ENCODE measurements at places on chromosomes 5 and 9.

GRCh38 chr5:29822521-29822920, 1371.0 kb upstream of the CDH6 start:
- no peak for DNase-seq

GRCh38 chr9:91765296-91765695, 184.7 kb downstream of the ROR2 start:
- no peak for DNase-seq

- DNase-seq, result no peak
Measured at GRCh38 chr9:131885144-131885609, 145.3 kb upstream of the RAPGEF1 start.

DNA sequence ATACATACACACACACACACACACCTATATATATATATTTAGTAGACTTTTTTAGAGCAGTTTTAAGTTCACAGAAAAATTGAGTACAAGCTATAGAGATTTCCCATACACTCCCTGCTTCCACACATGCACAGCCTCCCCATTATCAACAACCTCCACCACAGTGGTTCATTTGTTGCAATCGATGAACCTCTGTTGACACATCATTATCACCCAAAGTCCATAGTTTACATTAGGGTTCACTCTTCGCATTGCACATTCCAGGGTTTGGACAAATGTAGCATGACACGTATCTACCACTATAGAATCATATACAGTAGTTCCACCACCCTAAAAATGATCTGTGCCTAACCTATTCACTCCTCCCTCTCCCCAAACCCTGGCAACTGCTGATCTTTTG, 111.0 kb downstream of the PPP2R2B start:
- no peak for DNase-seq

- no peak for DNase-seq
Measured at GRCh38 chr9:529731-530130, 311.8 kb upstream of the DMRT1 start.

DNA sequence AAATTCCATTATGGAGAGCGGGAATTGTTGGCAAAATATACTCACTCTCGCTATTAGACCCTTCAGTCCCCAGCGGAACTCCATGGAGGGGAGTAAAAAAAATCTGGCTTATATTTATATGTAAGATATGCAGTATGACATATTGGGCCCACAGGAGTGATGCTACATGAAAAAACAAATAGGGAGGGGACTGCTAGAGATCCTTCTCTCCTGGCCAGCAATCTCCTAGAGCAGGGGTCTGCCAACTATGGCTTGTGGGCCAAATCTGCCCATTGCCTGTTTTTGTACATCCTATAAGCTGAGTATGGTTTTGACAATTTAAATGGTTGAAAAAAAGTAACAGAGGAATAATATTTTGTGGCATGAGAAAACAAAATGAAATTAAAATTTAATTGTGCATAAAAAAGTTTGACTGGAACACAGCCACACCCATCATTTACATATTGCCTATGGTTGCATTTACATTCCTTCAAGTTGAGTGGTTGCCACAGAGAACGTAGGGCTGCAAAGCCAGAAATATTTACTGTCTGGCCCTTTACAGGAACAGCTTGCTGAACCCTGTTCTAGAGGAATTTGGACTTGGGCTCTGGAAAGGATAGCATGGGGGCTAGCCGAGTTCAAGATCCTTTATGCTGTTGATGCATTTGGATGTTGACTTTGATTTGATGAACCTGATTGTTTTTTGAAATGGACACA, 197.3 kb upstream of the CLINT1 start:
- DNase-seq, result no peak

All from Panc1 (cell line).